SK-N-SH (cell line): ENCODE measurements at places on chromosomes 4 and X. TPM values are rescaled to one million over a fixed set of nuclear protein-coding genes. Genes with fewer than 3 reads are reported as not detected.

DNA sequence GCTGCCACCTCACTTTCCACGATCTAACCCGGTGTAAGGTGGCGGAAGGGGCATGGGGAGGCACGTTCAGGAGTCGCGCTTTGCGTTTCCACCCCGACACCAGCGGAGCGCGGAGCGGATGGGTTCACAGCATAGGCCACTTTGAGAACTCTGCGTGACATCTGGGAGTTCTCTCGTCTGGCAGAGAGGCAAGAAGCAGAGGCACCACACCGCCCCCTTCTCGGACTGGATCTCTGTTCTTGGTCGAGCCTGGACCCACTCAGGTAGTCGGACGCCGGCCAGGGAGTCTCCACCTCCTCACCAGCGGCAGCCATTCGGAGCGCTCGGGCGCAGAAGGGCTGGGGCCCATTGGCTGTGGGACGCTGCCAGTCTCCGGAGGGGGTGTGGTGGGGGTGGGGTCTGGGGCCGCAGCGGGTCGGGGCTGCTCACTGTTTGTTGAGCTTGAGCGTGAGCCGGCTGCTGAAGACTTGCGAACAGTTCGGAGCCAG is at the start of gene DACH2:
DACH2 (plus strand) TSS at position 428 of the 488 bp plus-strand sequence.
- no peaks in the 10 kb centered on the region for H3K36me3 ChIP-seq
- no peaks in the 10 kb centered on the region for H3K4me1 ChIP-seq
- peak within 1 kb of the TSS; percentile 45 for H3K4me3 ChIP-seq

- no peak overlapping the region for H3K4me3 ChIP-seq
- no peak for DNase-seq
- H3K27me3 ChIP-seq, result no peaks in the 10 kb centered on the region
- H3K4me1 ChIP-seq, result no peaks in the 10 kb centered on the region
Observed at GRCh38 chr4:103753868-103754653, 34.3 kb upstream of the TACR3 start.

- no peaks in the 10 kb centered on the region for H3K36me3 ChIP-seq
- no peak overlapping the region; the same call in 1 of the 2 replicates for H3K4me3 ChIP-seq
Observed at GRCh38 chr4:125350470-125351135, 35.8 kb downstream of the FAT4 start.

Gene EREG
- not detected in 2 replicates for polyA plus RNA-seq

GRCh38 chr4:6573986-6574746 is 823 bp upstream of the MAN2B2 start:
- H3K36me3 ChIP-seq, result peaks cover 5% of the 10 kb centered on the region
- H3K4me3 ChIP-seq, result peak overlapping the region; percentile 98
- peaks cover 3% of the 10 kb centered on the region; the same call in 1 of the 2 replicates for H3K4me1 ChIP-seq
- DNase-seq, result no peak

DNA sequence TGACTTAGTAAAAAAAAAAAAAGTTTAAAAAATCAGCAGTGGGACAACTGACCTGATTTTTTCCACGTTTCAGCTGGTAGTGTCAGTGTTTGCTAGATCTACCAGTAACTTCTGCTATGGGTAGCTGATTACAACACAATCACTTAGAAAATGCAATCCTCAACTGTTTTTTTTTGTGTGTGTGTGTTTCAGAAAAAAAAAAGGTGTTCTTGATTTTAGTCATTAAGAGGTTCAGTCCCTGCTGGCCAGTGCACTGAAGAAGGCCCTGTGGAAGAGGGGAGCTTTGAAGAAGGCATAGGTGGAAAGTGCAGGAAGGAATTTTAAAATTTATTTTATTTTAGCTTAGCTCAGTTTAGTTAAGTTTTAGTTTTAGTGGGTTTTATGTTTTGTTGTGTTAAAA is 46.9 kb downstream of the SH2D1A start:
- no peak overlapping the region for H3K4me3 ChIP-seq
- H3K27me3 ChIP-seq, result no peaks in the 10 kb centered on the region; the same call in 1 of the 2 replicates
- H3K36me3 ChIP-seq, result no peaks in the 10 kb centered on the region
- H3K27ac ChIP-seq, result no peak overlapping the region
- DNase-seq, result no peak

Gene MAGIX
- polyA plus RNA-seq, result 0.78 and 1.1 TPM in 2 replicates

GRCh38 chrX:103817502-103817901 is 14.6 kb downstream of the RAB9B start:
- H3K27ac ChIP-seq, result no peak overlapping the region
- H3K4me3 ChIP-seq, result no peak overlapping the region
- H3K27me3 ChIP-seq, result no peaks in the 10 kb centered on the region
- DNase-seq, result peak; percentile 30
- H3K4me1 ChIP-seq, result no peaks in the 10 kb centered on the region

GRCh38 chr4:32847461-32847860 is 2127.3 kb downstream of the PCDH7 start:
- H3K4me3 ChIP-seq, result no peak overlapping the region
- no peak overlapping the region for H3K27ac ChIP-seq
- no peak for DNase-seq
- no peaks in the 10 kb centered on the region for H3K27me3 ChIP-seq
- no peaks in the 10 kb centered on the region for H3K36me3 ChIP-seq
- H3K4me1 ChIP-seq, result no peaks in the 10 kb centered on the region

- H3K27me3 ChIP-seq, result no peaks in the 10 kb centered on the region
- no peak overlapping the region for H3K27ac ChIP-seq
- H3K36me3 ChIP-seq, result peaks cover 28% of the 10 kb centered on the region; the same call in 1 of the 2 replicates
- no peaks in the 10 kb centered on the region for H3K4me1 ChIP-seq
- DNase-seq, result no peak
- H3K4me3 ChIP-seq, result no peak overlapping the region
Observed at GRCh38 chr4:3418029-3418762, 23.6 kb upstream of the HGFAC start.

Gene AMER1
- polyA plus RNA-seq, result 0.67 and 0.76 TPM in 2 replicates

Gene PRKG2
- not detected in 2 replicates for polyA plus RNA-seq

GRCh38 chr4:31548823-31549222 is 828.7 kb downstream of the PCDH7 start:
- H3K4me3 ChIP-seq, result no peak overlapping the region
- no peak overlapping the region for H3K27ac ChIP-seq
- no peaks in the 10 kb centered on the region; the same call in 1 of the 2 replicates for H3K4me1 ChIP-seq
- no peaks in the 10 kb centered on the region for H3K36me3 ChIP-seq
- no peak for DNase-seq

Gene SHISA3
- polyA plus RNA-seq, result 1.1 and 1.6 TPM in 2 replicates

Gene CHRDL1
- 0.64 and 0.94 TPM in 2 replicates for polyA plus RNA-seq
